Neural progenitor cell (in vitro differentiated cells): ENCODE measurements at places on chromosomes 3 and 15.

GRCh38 chr3:15496341-15496664 lies 25.2 kb downstream of the COLQ start:
- peak; percentile 10 for DNase-seq

GRCh38 chr3:15102836-15103235 lies 3.9 kb upstream of the RBSN start:
- no peak for DNase-seq

DNA sequence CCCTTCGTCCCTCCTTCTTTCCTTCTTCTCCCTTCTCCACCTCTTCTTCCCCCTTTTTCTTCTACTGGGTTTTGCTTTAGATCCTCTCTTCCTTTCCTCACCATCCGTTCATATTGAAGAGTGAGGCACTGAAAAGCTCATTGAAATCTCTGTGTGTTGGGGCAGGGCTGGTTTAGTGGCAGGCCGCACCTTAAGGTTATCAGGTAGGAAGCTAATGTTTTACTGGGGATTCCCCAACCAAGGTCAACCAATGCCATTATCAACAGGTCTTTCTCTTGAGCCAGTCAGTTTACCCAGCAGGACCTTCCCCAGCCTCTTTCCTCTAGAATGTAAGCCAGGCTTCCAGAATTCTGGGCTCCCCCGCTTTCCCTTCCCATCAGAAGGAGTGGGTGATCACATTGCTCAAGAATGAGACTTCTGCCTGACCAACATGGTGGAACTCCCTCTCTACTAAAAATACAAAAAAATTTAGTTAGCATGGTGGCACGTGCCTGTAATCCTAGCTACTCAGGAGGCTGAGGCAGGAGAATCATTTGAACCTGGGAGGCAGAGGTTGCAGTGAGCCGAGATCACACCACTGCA lies 11.5 kb upstream of the VPS8 start:
- DNase-seq, result no peak

DNA sequence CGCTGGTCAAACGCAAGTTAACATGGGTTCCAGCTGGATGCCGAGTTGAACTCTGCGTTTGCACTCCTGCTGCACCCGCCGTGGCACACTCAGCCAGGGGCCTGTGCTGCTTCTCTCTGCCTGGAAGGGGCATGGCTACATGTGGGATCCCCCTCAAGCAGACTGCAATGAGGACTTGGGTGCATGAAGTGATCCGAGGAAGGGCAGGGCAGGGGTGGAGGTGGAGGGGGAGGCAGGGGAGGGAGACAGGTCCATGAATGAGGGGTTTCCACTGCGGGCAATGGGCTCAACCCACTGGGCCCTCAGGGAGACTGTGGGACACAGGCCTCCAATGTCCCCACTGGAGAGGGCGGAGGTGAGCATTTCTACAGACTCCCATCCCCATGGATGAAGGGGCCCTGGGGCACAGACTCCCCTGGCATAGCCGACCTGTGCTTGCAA lies 141.6 kb upstream of the MEF2A start:
- DNase-seq, result no peak

GRCh38 chr3:161199926-161200325 lies 21.2 kb upstream of the NMD3 start:
- DNase-seq, result no peak
